Fibroblast of lung (primary cell): ENCODE measurements at places on chromosomes 7 and 10.

DNA sequence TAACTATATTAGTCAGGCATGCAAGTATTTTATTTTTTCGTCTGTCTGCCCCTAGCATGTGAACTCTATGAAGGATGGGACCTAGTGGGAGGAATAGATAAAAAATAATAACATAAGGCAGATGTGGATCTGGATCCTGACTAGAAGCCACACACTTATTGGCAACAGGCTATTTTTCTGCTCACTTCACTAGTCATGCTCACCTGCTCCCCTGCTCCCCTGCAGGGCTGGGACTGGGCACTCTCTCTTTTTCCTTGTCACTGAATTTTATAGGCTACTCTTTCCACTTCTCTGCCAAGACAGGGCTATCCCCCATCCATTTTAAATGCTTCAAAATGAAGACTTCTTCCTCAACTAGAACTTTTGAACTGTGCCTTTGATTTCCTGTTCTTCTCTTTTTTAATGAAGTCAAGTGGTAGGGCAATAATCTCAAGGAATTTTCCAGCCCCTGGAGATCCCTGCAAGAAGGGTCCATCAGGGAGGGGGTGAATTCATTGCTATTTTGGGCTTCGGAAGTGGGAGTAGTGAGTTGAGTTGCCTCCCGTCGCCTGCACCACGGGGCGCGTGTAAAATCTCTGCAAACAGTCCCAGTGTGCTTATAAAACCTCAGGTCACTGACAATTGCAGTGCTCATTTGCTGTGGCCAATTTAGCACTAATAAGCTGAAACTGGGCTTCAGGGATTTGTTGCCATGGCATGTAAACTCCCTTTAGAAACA, 156.7 kb upstream of the NPVF start:
- H3K27ac ChIP-seq = no peak overlapping the region
- H3K4me3 ChIP-seq = no peak overlapping the region
- no peaks in the 10 kb centered on the region for H3K36me3 ChIP-seq
- H3K27me3 ChIP-seq = peaks cover 9% of the 10 kb centered on the region
- DNase-seq = no peak

- DNase-seq = no peak
- H3K27ac ChIP-seq = no peak overlapping the region
- no peaks in the 10 kb centered on the region for H3K27me3 ChIP-seq
- H3K36me3 ChIP-seq = no peaks in the 10 kb centered on the region
Measured at GRCh38 chr7:87561102-87561501, 39.6 kb downstream of the ABCB1 start.

GRCh38 chr10:36766940-36767339, 358.5 kb upstream of the ANKRD30A start:
- H3K36me3 ChIP-seq = no peaks in the 10 kb centered on the region
- no peaks in the 10 kb centered on the region for H3K4me1 ChIP-seq
- no peak overlapping the region for H3K4me3 ChIP-seq

- no peaks in the 10 kb centered on the region for H3K36me3 ChIP-seq
- peak overlapping the region; percentile 24 for H3K27ac ChIP-seq
- no peaks in the 10 kb centered on the region for H3K27me3 ChIP-seq
- peak; percentile 86 for DNase-seq
- no peak overlapping the region for H3K4me3 ChIP-seq
- H3K4me1 ChIP-seq = peaks cover 7% of the 10 kb centered on the region
Measured at GRCh38 chr7:32506266-32507054, 11.2 kb downstream of the AVL9 start.

DNA sequence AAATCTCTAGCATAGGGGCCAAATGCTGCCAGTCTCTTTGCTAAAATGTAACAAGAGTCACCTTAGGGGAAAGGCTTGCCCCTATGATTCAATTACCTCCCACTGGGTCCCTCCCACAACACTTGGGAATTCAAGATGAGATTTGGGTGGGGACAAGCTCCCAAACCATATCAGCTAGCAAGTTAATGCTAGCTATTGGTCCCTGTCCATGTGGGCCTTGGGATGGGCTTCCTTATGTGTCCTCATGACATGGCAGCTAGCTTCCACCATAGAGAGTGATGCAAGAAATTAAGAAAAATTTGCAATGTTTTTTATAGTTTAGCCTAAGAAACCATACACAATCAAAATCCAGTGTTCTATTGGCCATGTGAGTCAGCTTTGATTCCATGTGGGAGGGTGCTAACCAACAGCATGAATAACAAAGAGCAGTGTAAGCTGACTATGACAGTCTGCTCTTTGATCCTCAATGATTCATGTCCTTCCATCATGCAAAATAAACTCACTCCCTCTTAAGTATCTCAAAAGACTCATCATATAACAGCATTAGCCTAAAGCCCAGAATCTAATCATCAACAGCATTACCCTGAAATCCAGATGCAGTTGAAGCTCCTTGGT, 21.7 kb upstream of the ZNF365 start:
- no peaks in the 10 kb centered on the region for H3K36me3 ChIP-seq
- H3K4me3 ChIP-seq = no peak overlapping the region
- H3K4me1 ChIP-seq = no peaks in the 10 kb centered on the region
- no peak overlapping the region for H3K27ac ChIP-seq
- peak; percentile 16 for DNase-seq
- H3K27me3 ChIP-seq = no peaks in the 10 kb centered on the region

- H3K4me1 ChIP-seq = peaks cover 10% of the 10 kb centered on the region
- H3K27ac ChIP-seq = no peak overlapping the region
- peaks cover 21% of the 10 kb centered on the region for H3K36me3 ChIP-seq
- DNase-seq = no peak
Measured at GRCh38 chr10:133401500-133401899, 7.5 kb downstream of the MTG1 start.

DNA sequence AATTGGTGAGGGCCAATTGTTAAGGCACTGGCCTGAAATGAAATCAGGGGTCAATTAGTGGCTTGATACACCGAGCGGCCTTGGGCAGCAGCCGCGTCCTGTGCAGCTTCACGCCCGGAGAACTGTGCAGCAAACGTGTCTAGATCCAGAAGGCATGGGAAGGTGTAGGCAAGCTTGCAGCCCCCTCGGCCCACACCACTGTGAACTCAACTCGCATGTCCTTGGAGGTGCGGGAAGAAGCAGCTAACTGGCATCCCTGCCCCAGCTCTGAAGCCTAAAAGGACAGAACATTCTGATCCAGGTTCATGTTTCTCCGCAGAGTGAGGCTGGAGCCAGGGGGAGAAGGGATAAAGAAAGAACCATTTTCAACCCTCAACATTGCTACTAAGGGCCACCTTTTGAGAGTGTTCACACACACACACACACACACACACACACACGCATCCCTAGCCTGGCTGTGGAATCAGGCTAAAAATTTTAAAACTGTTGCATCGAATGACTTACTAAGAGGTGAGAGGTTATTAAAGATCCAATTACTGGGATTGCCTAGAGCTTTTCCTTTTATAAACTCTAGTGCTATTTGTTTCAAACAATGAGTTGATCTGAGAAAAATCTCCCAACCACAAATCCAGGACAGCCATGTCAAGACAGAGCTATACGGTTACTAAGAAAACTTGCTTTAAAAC, 104.0 kb downstream of the PARP12 start:
- DNase-seq = peak; percentile 95
- no peak overlapping the region for H3K4me3 ChIP-seq
- H3K27ac ChIP-seq = no peak overlapping the region
- no peaks in the 10 kb centered on the region for H3K4me1 ChIP-seq
- H3K36me3 ChIP-seq = no peaks in the 10 kb centered on the region
- H3K27me3 ChIP-seq = peaks cover 4% of the 10 kb centered on the region

GRCh38 chr10:4456279-4456678, 369.7 kb upstream of the AKR1E2 start:
- no peaks in the 10 kb centered on the region for H3K27me3 ChIP-seq
- H3K36me3 ChIP-seq = no peaks in the 10 kb centered on the region

- H3K4me1 ChIP-seq = no peaks in the 10 kb centered on the region
- H3K4me3 ChIP-seq = no peak overlapping the region
- no peak for DNase-seq
- H3K27ac ChIP-seq = no peak overlapping the region
Measured at GRCh38 chr7:17586711-17587110, 288.3 kb downstream of the AHR start.

GRCh38 chr10:129939416-129940275, 24.4 kb downstream of the EBF3 start:
- H3K36me3 ChIP-seq = no peaks in the 10 kb centered on the region
- H3K4me1 ChIP-seq = no peaks in the 10 kb centered on the region
- H3K27ac ChIP-seq = no peak overlapping the region
- H3K4me3 ChIP-seq = no peak overlapping the region
- H3K27me3 ChIP-seq = no peaks in the 10 kb centered on the region
